GM12878 (cell line): ENCODE measurements at places on chromosomes 12 and 14.

DNA sequence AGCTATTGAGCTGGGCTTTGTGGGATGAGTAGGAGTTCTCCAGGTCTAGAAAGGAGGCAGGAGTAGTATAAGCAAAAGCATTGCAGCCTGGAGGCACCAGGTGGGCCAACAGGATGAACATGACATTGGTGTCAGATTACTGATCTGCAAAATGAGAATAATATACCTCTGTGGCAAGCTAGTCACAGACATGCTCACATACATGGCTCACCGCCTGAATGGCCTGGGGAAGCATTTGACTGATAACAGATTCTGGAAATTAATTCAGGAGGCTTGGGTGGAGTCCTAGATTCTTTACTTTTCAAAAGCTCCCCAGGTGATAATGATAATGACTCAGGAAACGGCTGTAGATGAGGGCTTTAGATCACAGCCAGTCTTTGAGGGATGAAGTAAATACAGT lies 709 bp downstream of the TCL1B start:
- no peak for DNase-seq

DNA sequence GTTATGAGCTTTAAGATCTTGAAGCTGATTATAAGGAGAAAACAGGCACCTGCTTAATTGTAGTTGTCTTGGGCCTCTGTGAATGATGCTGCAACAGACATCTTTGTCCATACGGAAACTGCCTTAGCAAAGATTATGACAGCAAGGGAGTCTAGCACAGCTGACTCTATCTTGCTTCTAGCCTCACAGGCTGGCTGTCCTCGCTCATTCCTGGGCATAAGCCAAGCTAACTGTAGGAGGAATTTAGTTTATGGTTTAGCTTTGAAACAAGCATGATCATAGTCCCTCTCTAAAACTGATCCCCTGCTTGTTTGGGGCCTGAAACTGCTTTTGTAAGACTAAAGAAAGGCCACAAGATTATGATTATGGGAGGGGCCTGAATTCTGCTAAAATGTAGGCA lies 74.3 kb upstream of the C14orf132 start:
- no peak for DNase-seq

DNA sequence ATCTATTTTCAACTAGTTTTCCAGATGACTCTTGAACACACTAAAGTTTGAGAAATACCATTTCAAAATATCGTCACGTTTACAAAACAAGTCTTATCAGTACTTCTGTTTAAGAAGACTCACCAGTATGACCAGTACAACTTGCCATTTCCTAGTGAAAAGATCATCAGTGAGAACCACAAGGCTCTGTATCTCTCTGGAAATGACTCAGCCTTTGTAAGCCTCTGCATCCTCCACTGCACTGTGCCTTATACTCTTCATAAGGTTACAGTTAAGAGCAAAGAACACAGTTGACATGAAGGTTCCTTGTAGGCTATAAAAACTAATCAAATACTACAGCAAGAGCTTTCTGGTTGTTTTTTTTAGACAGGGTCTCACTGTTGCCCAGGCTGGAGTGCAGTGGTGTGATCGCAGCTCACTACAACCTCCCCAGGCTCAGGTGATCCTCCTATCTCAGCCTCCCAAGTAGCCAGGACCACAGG lies 5.7 kb upstream of the VTI1B start:
- peak; percentile 90 for DNase-seq

- DNase-seq: no peak
Observed at GRCh38 chr12:54475537-54475936, 2.1 kb upstream of the GTSF1 start.

DNA sequence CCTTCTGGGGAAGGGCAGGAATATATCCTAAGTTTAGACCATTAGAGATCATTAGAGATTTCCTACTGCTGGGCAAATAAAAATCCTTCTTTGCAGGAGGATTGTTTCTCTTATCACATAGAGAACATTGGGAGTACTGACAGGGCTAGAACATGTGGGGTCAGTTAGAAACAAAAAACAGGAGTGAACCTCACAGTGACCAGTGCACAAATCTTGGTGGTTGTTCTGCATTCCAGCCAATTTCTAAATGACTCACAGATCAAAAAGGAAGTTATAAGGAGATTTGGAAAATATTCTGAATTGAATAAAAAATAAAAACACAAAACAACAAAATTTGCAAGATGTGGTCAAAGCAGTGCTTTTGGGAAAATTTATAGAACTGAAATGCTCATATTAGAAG lies 118.8 kb downstream of the LLPH start:
- DNase-seq: no peak

DNA sequence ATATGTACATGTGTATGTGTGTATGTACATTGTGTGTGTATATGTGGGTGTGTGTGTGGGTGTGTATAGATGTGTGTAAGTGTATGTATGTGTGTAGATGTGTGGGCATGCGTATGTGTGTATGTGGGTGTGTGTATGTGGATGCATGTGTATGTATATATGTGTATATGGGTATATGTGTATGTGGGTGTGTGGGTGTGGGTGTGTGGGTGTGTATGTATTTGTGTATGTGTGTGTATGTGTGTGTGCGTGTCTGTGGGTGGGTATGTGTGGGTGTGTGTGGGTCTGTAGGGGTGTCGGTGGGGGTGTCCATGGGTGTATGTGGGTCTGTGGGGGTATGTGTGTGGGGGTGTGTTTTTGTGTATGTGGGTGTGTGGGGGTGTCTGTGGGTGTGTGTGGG lies 101.6 kb downstream of the PIWIL1 start:
- DNase-seq: no peak

- peak; percentile 65 for DNase-seq
Observed at GRCh38 chr12:7935590-7936581, at the start of gene SLC2A3. TSS of gene SLC2A3 (minus strand) at chr12:7936187. CDS start at chr12:7936034, 153 bp downstream.

- DNase-seq: no peak
Observed at GRCh38 chr12:89779090-89779489, 70.5 kb upstream of the ATP2B1 start.

DNA sequence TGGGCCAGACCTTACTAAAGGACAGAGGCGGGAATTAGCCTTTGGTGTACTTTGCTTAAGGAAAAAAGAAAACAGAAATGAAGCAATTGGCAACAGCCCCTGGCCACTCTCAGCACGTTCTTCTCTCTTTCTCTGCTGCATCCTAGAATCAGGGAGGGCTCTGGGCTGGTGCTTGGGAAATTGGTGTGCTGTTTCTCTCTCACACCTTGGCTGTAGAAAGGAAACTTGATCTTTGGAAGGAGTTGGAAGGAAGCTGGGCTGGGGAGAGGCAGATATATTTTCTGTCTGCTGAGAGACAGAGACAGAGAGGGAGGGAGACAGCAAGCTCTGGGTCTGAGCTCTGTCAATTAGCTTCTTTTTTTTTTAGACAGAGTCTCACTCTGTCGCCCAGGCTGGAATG lies 27.4 kb downstream of the NOS1 start:
- DNase-seq: no peak

DNA sequence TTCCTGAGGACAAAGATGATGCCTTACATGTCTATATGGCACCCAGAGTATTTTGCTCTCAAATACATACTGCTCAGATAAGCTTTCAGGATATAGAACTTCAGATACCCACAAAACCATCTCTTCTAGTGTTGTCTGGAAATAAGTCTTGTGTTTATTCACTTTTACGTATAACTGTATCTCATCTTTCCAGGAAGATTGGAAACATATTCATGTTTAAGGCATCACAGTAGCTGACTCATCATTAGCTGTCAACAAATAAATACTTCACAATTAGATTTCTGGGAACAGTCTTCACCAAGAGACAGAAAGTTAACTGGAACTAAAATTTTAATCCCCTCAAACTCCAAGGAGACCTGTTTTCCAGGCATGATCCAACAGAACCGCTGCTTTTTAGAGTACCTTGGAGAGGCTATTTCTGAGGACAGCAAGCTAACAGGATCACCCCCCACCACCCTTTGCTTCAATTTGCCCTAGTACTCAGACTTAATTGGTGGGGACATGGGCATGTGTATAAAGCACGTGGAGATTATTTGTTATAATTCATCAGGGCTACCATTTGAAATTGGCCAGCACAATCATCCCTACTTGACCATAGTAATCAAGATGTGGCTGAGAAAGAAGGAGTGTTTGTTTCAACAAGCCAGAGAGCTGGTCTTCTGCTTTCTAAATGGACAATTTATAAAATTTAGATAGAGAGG lies 129.3 kb upstream of the HIF1A start:
- DNase-seq: no peak

DNA sequence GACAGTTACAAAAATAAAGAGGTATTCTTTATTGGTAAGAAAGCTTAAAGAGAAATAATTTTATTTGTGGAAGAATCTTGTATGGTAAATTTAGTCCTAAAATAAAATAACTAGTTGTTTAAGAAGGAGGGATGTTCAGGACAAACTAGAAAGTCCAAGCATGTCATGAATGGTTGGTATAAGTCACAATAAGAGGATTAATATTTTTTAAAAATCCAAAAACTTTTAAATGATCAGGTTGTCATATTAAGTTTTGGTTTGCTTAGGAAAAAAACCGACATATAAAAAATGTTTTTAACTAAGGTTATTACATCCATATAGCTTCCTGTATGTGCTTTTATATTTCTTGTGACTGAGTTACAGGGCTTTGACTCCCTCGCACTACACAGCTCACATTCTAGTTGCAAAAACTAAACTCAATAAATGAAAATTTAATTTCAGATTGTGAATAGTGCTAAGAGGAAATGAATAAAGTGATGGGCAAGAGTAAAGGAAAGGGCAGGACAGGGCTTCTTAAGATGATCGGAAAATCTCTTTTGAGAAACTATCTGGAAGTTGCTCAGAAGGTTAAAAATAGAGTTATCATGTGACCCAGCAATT lies 80.7 kb upstream of the METAP2 start:
- DNase-seq: no peak

- no peak for DNase-seq
Observed at GRCh38 chr12:107662484-107662883, 23.1 kb upstream of the PWP1 start.

GRCh38 chr12:49678711-49679110 lies 28.5 kb downstream of the FMNL3 start:
- no peak for DNase-seq

- DNase-seq: no peak
Observed at GRCh38 chr12:59859171-59859510, 263.3 kb downstream of the SLC16A7 start.
